ENCODE measurements at places on chromosomes 3 and 15.

- no peak for DNase-seq
Measured at GRCh38 chr15:68354268-68354667, 76.7 kb downstream of the FEM1B start.

DNA sequence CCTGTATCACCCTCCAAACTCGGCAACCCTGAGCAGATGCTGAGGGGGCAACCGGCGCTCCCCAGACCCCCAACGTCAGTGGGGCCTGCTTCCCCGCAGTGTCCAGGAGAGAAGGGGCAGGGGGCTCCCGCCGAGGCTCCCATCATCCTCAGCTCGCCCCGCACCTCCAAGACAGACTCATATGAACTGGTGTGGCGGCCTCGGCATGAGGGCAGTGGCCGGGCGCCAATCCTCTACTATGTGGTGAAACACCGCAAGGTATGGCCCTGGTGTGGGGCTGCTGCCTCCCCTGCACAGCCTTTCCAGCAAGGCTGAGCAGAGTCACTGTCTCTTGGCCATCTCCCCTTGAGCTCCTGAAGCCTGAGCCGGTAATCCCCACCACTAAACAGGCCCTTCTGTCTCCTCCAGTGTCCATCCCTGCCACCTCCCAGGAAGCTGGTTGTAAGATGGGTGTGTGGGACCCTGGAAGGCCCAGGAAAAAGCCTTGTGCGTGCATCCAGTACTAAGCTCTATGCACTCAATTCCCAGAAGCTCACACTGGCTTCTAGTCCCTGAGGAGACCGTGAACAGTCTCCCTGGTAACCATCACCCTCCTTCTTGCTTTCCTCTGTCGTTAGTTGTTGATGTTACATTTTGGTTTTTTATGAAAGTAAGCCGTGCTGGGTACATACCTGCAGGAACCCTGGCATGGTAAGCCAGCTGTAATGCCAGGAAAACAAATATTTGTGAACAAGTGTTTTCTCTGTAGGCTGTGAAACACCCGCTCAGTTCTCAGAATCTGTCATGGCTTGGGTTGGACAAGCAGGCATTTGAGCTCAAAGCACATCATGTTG, 63.3 kb downstream of the BOC start:
- DNase-seq, result no peak

GRCh38 chr3:58020783-58021071, 12.5 kb downstream of the FLNB start:
- no peak for DNase-seq

DNA sequence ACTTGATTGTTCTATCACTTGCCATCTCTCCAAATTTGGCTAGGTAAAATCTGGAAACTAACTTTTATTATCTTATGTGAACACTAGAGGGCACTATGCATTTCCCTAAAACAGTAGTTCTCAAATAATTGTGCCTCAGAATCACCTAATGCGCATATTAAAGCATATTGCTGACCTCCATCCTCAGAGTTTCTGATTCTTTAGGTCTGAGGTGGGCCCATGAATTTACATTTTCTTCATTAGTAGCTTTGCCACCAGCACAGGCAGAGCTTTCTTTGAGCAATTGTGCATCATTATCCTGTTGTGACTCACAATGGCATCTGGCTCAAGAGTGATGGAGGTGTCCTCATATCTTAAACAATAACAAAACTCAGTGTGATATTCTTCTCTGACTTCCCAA, 17.5 kb upstream of the BCHE start:
- peak; percentile 42 for DNase-seq

- peak; percentile 68 for DNase-seq
Measured at GRCh38 chr3:13504161-13504831, 24.2 kb downstream of the HDAC11 start.

Measured in brain microvascular endothelial cell (primary cell).